Stimulated activated CD8-positive, alpha-beta memory T cell treated with anti-CD3 and anti-CD28 coated beads, Interleukin-4, amount 100 ng/mL, for 1 hour (primary cell): ENCODE measurements at places on chromosomes 3 and 15.

- DNase-seq = no peak
Observed at GRCh38 chr15:57751177-57751800, 44.8 kb downstream of the POLR2M start.

GRCh38 chr15:78249131-78249530 lies 14.8 kb upstream of the ACSBG1 start:
- no peak for DNase-seq

GRCh38 chr3:131723343-131723742 lies 220.6 kb upstream of the MRPL3 start:
- no peak for DNase-seq

DNA sequence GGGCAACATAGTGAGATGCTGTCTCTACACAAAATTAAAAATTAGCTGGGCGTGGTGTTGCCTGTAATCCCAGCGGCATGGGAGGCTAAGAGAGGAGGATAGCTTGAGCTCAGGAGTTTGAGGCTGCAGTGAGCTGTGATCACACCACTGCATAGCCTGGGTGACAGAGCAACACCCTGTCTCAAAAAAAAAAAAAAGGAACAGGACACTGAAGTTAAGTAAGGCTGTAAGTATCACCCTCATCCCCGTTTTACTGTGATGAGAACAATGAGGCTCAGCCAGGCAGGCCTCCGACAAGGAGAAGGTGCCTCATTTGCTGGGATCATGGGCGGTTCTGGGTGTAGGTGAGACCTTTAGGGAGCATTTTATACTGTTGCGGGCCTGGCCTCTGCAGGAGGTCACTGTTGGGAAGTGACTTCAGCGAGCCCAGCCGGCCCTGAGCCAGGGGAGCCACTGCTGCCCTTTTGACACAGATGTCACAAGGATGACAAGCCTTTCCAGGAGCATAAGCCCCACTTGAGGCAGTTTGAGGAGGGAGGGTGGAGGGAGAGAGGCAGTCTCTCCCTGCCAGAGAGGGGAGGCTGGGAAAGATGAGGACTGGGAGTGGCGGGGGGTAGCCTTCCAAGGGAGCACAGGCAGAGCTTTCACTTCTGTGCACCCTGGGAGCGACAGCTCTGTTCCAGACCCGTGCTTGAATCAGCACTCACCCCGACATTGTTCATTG lies 30.8 kb downstream of the IRAK2 start:
- no peak for DNase-seq

DNA sequence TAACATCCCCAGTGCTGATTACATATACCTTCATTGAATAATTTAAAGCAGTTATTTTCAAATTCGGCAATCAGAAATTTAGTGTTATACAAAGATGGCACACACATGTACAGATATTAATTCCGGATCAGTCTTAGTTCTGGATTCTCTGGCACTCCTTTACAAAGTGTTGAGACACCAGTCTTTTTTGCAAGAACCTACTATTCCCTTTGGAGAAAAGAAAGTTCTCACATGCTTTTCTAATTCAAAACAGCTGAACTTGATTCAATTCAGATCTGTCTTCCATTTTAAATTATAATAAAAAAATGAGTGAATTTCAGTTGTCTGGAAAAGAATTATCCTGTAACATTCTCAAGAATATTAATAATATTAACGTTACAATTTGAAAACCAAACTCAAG lies 20.4 kb downstream of the CCDC191 start:
- DNase-seq = no peak

- no peak for DNase-seq
Observed at GRCh38 chr3:23723930-23724329, 81.8 kb upstream of the UBE2E1 start.

GRCh38 chr15:81229586-81229985 lies 32.9 kb downstream of the IL16 start:
- no peak for DNase-seq

- no peak for DNase-seq
Observed at GRCh38 chr3:135556174-135556573, 409.4 kb upstream of the PPP2R3A start.

- DNase-seq = no peak
Observed at GRCh38 chr15:33091983-33092693, 102.4 kb downstream of the FMN1 start.

GRCh38 chr3:150917951-150918350 lies 12.7 kb upstream of the MINDY4B start:
- DNase-seq = no peak

GRCh38 chr3:54987719-54988118 lies 59.9 kb upstream of the LRTM1 start:
- no peak for DNase-seq

DNA sequence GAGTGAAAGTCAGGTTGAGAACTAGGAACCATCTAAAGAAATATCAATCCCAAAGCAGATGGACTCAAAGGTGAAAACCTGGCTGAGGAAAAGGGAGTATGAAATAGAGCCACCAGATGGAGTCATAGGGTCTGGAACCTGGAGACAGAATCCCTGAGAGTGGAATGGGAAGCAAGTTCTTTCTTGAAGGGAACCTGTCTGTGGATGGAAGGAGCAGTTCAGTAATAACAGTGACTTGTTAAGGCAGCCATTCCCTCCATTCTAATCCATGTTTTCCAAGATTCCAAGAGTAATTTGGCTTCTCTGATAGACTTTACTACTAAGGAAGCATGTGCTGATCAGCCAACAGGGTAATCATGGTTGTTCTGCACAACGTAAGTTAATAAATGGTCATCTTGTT lies 22.5 kb upstream of the AQP9 start:
- DNase-seq = no peak
